ENCODE measurements at places on chromosomes 16 and 17.

GRCh38 chr16:4936991-4937781 is at the start of gene PPL:
TSS of gene PPL (minus strand) at chr16:4937148. CDS start at chr16:4937045, 103 bp downstream.
- H3K4me1 ChIP-seq: peaks cover 24% of the 10 kb centered on the region
- H3K4me3 ChIP-seq: peak within 1 kb of the TSS; percentile 69
- no peak for DNase-seq
- H3K27me3 ChIP-seq: no peaks in the 10 kb centered on the region
- no peaks in the 10 kb centered on the region for H3K36me3 ChIP-seq
- H3K27ac ChIP-seq: no peak within 1 kb of the TSS

DNA sequence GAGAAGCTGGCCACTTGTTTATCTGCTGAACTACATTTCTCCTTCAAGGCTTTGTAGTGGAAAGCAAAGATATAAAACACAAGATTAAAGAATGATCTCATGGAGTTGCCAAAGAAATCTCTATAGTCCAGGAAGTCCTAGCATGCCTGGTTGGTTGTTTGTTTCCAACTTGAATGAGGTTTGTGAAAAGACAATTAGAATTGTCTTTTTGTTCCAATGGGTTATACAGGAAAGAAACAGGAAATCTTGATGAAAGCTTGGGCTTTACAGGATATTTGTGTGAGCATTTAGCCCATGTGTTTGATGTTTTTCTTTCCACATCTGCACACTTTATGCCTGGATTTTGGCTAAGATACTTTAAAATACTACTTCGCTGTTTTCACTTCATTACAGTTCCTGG is 273.4 kb downstream of the CEP112 start:
- DNase-seq: no peak
- no peaks in the 10 kb centered on the region for H3K36me3 ChIP-seq
- H3K27ac ChIP-seq: no peak overlapping the region
- no peaks in the 10 kb centered on the region for H3K27me3 ChIP-seq
- H3K4me1 ChIP-seq: no peaks in the 10 kb centered on the region
- H3K4me3 ChIP-seq: no peak overlapping the region

DNA sequence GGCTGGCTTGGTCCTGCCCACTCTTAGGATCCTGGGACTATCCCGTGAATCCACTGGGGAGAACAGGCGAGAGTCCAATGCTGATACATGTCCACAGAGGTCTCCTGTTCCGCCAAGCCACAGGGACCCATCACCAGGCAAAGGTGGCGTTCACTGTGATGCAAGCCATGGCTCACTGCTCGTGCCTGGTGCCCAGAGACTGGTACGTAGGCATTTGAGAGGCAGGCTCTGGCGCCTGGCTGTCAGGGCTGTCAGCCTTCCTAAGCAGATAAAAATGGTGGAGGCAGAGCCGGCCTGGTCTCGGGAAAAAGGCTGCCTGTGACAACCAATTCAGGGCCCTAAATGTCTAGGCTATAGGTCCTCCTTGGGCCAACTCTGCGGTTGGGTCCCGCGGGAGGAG is 2329.0 kb downstream of the TP53TG3F start:
- H3K4me3 ChIP-seq: no peak overlapping the region
- H3K27ac ChIP-seq: no peak overlapping the region
- H3K36me3 ChIP-seq: no peaks in the 10 kb centered on the region
- no peaks in the 10 kb centered on the region for H3K27me3 ChIP-seq

GRCh38 chr17:44110823-44111633 is 12.4 kb downstream of the HDAC5 start:
- H3K27me3 ChIP-seq: peaks cover 5% of the 10 kb centered on the region
- H3K36me3 ChIP-seq: no peaks in the 10 kb centered on the region
- DNase-seq: peak; percentile 54
- no peak overlapping the region for H3K27ac ChIP-seq
- H3K4me1 ChIP-seq: peaks cover 18% of the 10 kb centered on the region

DNA sequence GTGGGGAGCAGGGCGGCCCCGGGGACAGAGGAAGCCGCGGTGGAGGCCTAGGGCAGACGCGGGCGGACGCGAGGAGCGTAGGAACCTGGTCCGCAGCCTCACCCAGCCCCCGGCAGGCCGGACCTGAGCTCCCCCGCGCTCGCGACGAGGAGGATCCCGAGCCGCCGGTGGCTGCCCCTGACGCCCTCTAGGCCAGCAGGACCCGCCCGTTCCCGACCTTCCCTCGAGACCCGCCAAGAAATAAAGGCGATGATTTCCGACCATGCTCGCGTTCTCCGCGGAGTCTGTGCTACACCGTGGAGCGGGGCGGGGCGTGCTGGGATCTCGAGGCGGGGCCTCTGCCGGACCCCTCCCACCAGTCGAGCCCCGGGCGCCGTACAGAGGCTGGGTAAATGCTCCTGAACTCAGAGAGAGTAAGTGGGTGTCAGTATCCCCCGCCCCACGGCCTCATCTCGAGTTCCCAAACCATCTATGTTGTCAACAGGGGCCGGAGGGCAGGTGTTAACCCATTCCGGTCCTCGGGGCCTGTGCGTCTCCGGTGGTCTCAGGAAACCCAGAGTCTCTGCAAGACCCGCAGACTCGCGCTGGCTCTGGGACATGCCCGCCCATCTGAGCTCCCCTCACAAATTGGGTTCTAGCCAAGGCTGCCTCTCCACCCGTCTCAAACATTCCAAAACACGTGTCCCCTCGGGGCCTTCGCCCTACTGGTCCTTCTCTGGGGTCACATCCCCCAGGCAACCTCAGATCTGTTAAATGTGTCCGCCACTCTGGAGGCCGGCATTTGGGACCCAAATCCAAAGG is 13.7 kb downstream of the SYCE1L start:
- no peaks in the 10 kb centered on the region for H3K36me3 ChIP-seq
- DNase-seq: no peak
- peak overlapping the region; percentile 22 for H3K27ac ChIP-seq
- peaks cover 12% of the 10 kb centered on the region for H3K4me1 ChIP-seq
- no peaks in the 10 kb centered on the region for H3K27me3 ChIP-seq

DNA sequence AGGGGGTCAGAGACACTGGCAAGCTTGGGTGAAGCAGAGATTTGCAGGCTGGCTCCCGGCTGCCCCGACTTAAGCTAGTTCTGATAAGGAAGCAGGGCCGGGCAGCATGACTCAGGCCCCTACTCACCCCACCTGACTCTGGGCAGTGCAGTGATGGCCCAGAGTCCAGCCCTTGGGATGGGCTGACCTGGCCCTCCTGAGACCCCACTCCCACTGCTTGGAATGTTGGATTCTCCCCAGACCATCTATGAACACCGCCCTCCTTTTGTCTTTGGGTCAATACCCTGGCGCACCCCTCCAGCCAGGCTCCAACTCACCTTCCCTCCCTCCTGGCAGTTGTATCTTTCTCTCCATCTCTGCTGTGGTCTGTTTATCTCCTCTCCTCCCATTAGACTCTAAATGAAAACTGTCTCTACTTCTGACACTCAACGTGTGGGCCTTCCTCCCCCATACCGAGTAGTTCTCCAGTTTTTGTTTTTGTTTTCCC is 21.0 kb downstream of the LGALS3BP start:
- no peak overlapping the region for H3K4me3 ChIP-seq
- H3K27me3 ChIP-seq: peaks cover 21% of the 10 kb centered on the region
- DNase-seq: no peak
- H3K27ac ChIP-seq: no peak overlapping the region
- peaks cover 9% of the 10 kb centered on the region for H3K4me1 ChIP-seq
- H3K36me3 ChIP-seq: no peaks in the 10 kb centered on the region

- peak; percentile 100 for DNase-seq
- H3K4me3 ChIP-seq: peak overlapping the region; percentile 49
- peaks cover 18% of the 10 kb centered on the region for H3K4me1 ChIP-seq
- H3K36me3 ChIP-seq: no peaks in the 10 kb centered on the region
Measured at GRCh38 chr17:56699186-56699894, 105.8 kb downstream of the NOG start.

- DNase-seq: no peak
- no peaks in the 10 kb centered on the region for H3K4me1 ChIP-seq
- H3K27ac ChIP-seq: no peak overlapping the region
- H3K27me3 ChIP-seq: peaks cover 15% of the 10 kb centered on the region
- no peaks in the 10 kb centered on the region for H3K36me3 ChIP-seq
- no peak overlapping the region for H3K4me3 ChIP-seq
Measured at GRCh38 chr17:4744999-4745969, 5.6 kb upstream of the CXCL16 start.

DNA sequence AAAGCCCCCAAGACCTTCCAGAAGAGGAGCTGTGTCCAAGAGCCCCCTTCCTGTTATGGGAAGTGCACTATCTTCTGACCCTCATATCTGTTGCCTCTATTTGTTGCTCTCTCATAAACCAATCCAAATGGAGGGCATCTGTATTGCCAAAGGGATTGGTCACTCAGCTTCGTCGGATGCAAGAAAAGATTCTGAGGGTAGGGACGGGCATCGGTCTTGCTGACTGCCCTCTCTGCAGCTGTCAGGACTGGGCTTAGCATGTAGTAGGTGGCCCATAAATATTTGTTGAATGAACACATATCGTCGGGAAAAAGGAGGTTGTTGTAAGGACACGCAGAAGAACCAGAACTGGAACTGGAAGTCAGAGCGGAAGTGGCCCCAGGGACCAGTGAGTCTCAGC is 44.1 kb downstream of the CCDC42 start:
- H3K36me3 ChIP-seq: no peaks in the 10 kb centered on the region
- no peak overlapping the region for H3K4me3 ChIP-seq
- H3K27ac ChIP-seq: no peak overlapping the region
- no peak for DNase-seq

All from keratinocyte (primary cell).